ENCODE measurements at places on chromosomes 13 and 19. TPM values are rescaled to one million over a fixed set of nuclear protein-coding genes. Genes with fewer than 3 reads are reported as not detected.

SPC24 gene
- 25.5 TPM for polyA plus RNA-seq

ZFP30 gene
- polyA plus RNA-seq: 29.6 TPM

CGB2 gene
- not detected for polyA plus RNA-seq

TPRX2 gene
- polyA plus RNA-seq: not detected

ASPDH gene
- polyA plus RNA-seq: 8.6 TPM

NLRP12 gene
- 0.17 TPM for polyA plus RNA-seq

DLL3 gene
- polyA plus RNA-seq: 0.70 TPM

ZNF709 gene
- polyA plus RNA-seq: 11.0 TPM

PCDH20 gene
- polyA plus RNA-seq: 6.4 TPM

KCTD4 gene
- polyA plus RNA-seq: 0.63 TPM

ZNF549 gene
- polyA plus RNA-seq: 20.9 TPM
